Lung microvascular endothelial cell (primary cell): ENCODE measurements at places on chromosomes 5 and 9. TPM values are rescaled to one million over a fixed set of nuclear protein-coding genes. Genes with fewer than 3 reads are reported as not detected.

MLANA gene
- not detected in 2 replicates for total RNA-seq

PCDHGB2 gene
- total RNA-seq = 1.3 and 1.4 TPM in 2 replicates

CTSV gene
- 0.20 and 1.1 TPM in 2 replicates for total RNA-seq

SLC34A3 gene
- total RNA-seq = not detected in 2 replicates

CCDC152 gene
- under 0.01 and 0.22 TPM in 2 replicates for total RNA-seq

MAP1B gene
- 41.1 and 41.4 TPM in 2 replicates for total RNA-seq

FNBP1 gene
- 30.3 and 51.2 TPM in 2 replicates for total RNA-seq

ADGRD2 gene
- total RNA-seq = not detected in 2 replicates

CDH9 gene
- not detected in 2 replicates for total RNA-seq

BAAT gene
- total RNA-seq = not detected in 2 replicates

- DNase-seq = peak; percentile 48
Measured at GRCh38 chr5:78509884-78510769, 138.4 kb downstream of the LHFPL2 start.

DNA sequence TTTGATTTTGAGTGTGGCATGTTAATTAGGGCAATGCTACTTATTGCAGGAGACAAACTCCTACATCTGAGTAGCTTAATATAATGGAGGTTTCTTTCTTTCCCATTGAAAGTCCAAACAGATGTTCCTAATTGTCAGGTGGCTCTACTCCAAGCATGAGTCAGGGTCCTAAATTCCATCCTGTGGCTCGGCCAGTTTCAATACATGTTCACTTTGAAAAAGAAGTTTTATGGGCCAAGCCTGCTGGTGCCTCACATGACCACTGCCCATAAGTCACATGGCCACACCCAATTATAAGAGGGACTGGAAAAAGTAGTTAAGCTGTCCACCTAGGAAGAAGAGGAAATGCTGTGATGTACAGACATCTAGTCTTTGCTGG is 170.4 kb downstream of the ARRDC3 start:
- no peak for DNase-seq

GRCh38 chr5:157993201-157993600 is 134.3 kb upstream of the CLINT1 start:
- DNase-seq = no peak

DNA sequence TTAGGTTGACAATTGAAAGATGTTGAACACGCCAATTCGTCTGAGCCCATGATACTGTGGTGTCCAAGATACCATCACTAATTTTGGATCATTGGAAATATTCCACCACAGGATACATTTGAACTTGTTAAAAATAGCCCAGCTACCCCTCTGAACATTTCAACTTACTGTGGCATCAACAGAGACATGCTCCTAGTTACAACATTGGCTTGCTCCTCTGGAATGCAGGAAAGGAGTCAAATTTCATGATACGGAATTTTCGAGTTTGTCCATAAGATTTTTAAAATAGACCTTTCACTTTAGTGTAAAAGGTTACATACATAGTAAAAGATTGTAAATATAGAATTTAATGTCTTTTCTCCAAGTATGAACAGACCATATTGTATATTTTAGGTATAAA is 12.8 kb downstream of the SEMA5A start:
- no peak for DNase-seq

DNA sequence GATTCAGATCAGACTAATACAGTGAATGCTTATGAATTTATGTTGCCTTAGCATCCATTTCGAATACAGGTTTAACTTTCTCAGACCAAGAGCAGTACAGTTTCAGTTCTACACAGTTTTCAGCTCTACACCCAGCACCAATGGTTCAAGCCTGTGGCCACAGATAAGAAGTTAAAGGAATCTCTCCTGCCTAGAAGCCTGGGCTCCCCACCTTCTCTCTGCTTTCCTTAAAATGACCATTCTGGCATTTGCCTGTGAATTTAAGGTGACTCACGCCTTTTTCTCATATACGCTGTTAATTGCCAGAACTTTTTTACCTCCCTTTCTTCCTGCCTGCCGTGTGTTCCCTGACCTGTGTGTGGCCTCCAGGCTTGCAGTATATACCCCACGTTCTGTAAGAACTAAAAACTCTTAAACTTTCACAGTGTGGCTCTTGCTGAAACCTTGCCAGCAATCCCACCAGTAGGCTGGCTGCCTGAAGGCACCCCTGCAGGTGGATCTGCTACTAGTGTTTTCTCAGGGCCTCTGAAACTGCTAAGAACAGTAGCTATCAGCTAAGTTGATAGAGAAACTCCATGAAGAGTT is 692.8 kb upstream of the CDH18 start:
- no peak for DNase-seq

- DNase-seq = no peak
Measured at GRCh38 chr5:1789834-1790471, 9.7 kb downstream of the MRPL36 start.

DNA sequence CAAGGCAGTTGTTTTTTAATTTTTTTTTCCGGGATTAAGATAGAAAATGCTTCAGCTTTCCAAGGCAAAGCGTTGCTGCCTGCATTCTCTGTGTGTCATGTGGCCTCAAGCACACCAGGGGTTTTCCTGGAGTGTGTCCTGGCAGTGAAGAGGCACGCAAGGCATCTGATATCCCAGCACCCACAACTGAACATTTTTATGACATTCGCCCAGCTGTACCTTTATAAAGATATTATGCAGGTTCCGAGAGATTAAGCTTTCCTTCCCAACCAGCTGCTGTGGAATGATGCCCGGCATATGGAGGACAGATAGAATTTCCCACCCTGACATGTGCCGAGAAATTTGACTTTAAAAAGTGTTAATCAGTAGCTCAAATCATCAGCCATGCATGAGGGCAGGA is 205.6 kb downstream of the GADD45G start:
- DNase-seq = no peak

DNA sequence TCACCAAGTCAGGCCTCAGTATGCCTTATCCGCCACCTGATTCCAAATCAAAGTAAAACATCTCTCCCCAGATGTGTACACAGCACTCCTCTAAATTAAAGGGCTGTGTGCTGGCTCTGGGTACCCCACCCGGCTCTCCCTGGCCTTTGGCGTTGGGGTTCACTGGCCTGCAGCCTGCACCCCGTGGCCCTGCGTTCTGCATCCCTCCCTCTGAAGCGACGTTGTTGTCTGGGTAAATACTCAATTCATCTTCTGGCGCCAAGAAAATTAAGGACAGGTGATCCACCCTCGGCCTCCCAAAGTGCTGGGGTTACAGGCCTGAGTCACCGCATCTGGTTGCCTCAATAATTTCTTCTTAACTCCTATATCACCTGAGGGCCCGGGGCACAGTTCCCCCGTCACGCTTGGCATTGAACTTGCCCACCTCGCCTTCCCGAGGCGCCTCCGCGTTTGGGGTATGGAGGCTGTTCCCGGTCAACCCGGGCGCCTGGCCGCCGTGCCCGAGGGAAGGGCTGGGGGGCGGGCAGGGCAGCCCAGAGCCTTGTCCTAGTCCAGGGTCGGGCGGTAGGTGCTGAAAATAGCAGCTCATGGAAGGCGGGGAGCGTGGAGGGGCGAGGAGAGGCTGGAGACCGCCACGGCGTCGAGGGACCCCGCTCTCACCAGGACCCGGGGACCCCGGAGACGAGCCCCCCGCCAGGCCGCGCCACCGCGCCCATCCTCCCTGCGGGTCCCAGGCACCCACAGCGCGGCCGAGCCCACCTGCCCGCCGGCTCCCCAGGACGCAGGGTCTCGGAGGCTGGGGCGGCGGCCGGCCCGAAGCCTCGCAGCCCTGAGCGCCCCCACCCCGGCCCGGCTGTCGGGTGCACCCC is 531 bp downstream of the ABO start:
- no peak for DNase-seq

GRCh38 chr9:126754436-126755316 is 50.2 kb upstream of the ZBTB43 start:
- DNase-seq = no peak

DNA sequence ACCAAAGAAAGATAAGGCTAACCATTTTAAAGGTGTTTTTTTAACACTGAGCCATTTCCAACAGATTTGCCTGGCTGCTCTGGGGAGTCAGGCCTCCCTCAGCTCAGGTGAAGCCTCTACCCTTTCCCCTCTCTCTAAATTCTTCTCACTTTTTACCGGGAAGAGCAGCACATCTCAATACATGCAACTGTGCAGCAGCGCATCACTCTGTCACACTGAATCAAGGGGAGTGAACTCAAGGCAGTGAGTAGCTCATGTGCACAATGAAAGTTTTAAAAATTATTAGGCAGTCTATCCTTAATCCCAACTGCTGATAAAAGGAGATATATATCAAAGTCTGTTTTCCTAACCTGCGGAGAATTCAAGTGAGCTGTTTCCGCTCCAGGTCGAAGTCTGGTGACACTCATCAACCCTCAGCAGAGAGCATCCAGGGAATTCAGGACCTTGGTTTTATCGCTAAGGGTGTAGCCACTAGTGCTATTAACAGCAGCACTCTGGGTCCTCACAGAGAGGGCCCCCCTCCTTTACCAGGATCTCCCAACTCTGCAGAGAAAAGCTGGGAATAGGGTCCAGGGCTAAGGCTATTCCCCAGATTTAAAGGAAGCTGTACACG is 1.0 kb downstream of the CEMIP2 start:
- no peak for DNase-seq

DNA sequence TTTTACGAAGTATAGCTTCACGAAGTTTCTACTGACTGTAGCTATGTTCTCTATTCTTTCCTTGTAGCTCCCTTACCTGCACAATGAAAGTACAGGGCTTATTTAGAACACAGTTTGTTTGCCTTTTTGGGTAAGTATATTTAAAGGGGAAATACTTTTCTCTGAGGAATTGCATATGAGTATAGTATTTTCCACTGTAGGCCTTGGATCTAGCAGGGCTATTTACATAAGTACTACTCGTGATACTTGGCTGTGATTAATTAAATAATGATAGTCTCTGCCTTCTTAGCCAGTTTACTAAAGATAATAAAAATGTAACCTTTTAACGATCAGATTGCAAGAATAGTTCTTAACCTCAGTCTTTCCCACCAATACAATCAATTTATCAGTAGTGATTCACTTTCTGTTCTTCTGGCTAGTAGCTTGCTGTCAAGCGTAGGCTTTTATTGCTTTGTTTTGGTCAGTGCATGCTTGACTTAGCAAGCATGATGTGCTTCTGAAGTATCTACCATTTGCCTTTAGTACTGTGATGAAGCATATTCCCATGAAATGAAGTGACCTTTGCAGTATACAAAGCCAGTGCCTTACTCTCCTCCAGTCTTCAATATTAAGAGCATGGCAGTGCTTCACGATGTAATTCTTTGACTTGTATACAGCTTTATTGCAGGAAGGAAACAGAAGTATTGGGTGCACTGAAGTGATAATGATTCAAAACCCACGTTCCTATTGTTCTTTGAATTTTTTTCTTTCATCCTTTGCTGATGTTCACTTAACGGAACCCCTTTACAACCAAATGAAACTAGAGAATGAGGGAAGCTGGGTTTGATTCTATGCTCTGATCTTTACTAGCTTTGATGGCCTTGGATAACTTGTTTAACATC is 64.2 kb downstream of the SLC44A1 start:
- peak; percentile 58 for DNase-seq

- no peak for DNase-seq
Measured at GRCh38 chr5:66645039-66645438, 48.8 kb downstream of the MAST4 start.

DNA sequence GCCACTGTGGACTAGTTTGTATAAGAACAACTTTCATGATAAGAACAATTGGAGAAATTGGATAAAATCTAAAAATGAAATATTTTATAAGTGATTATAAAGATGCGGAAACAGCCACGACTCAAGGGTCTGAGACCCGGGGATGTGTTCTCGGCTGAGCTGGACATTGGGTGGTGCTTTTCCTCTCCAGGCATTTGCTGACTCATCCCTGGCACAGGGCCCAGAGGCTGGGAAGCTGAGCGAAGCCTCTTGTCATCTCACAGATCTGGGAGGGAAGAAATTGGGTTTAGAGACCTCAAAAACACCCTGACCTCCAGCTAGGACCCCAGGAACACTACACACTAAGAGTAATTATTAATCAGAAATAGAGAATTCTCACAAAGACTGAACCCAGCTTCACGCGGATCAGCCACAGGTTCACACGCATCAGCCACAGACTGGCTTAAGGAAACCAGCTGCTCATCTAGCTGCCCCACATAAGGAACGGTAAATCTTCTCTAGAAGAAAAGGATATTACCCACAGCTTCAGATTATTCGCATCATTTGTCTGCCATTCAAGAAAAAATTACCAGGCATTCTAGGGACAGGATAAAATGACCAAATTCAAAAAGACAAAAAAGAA is 2.8 kb upstream of the OR2V1 start:
- peak; percentile 76 for DNase-seq

- DNase-seq = no peak
Measured at GRCh38 chr5:119055294-119055693, 15.6 kb upstream of the DMXL1 start.

- peak; percentile 76 for DNase-seq
Measured at GRCh38 chr9:33852216-33852826, 35.4 kb downstream of the UBE2R2 start.

- DNase-seq = no peak
Measured at GRCh38 chr5:43396762-43397304, 15.4 kb downstream of the CCL28 start.

DNA sequence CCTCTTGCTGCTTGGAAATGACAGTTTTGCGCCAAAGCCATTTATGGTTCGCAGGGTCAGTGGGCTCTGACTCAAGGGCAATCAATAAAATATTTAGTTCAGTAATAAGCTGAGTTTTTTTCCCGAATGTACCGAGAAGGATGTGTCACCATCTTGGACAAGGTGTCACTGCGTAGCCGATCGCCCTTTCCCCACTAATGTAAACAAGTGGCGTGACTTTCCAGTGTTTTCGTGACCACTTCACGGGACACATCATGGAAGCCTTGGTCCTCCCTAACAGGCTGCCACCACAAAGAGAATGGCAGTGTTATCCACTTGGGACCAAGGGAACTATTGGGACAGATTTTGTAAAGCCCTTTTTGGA is 16.4 kb downstream of the ISL1 start:
- no peak for DNase-seq

GRCh38 chr9:124721109-124721906 is 49.8 kb downstream of the NR6A1 start:
- DNase-seq = no peak

GRCh38 chr9:124332361-124333202 is 74.8 kb downstream of the NEK6 start:
- no peak for DNase-seq

- peak; percentile 46 for DNase-seq
Measured at GRCh38 chr5:37668524-37669047, 171.3 kb downstream of the GDNF start.

GRCh38 chr5:143026380-143026779 is 256.2 kb downstream of the ARHGAP26 start:
- no peak for DNase-seq

DNA sequence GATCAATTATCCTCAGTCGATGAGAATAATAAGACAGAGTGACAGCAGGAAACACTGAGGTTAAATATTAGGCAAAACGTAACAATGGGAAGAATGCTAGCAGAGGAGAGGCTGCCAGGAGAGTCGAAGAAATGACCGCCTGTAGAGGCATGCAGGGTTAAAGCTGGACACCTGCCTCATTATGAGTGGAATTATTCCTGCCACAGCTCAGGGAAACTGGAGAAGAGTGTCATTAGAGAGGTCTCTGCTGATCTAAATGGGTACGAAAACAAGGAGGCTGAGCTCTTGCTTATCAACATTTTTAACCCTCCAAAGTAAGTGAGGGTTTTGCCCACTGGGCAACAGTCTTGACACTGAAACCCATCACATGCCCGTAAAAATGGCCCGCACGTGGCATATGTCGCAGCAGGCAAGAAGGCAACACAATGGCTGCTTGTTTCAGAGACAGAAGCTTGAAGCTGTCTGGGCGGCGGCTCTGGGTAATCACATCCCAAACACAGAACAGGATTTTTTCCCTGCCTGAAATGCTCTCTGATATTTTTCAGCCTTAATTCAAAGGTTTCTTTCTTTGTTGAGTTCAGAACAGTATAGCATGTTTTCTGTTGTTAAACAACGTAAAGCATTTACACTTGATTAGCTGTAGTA is 118.7 kb downstream of the MED27 start:
- DNase-seq = peak; percentile 38
